Sciatic nerve (tissue), 2 donors: ENCODE measurements at places on chromosomes 13 and 19. TPM values are rescaled to one million over a fixed set of nuclear protein-coding genes. Genes with fewer than 3 reads are reported as not detected.

DNA sequence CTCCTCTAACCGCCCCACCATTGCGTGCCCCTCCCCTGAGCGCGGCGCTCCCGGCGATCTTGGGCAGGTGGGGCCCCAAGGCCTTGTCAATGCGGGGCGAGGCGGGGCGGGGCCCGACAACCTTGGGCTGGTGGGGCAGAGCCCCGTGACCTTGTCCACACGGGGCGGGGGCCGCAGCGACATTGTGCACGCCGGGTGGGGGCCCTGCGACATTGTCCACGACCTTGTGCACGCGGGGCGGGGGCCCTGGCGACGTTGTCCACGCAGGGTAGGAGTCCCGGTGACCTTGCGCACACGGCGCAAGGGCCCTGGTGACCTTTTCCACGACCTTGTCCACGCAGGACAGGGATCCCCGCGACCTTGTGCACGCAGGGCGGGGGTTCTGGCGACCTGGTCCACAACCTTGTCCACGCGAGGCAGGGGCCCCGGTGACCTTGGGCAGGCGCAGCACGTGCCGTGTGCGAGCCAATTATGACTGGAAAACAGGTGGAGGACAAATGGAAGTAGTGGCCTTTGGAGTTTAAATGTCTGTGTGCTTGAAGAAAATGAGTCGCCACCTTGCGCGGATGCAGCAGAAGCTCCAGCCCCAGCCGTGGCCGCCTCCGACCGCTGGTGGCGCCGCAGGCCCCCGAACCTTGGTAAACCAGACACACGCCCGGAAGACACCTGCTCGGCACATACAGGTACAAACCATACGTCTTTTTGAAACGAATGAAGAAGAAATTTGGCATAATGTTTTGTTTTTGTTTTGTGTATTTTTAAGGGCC, 62.6 kb downstream of the LATS2 start:
- peak; percentile 59 for DNase-seq

DNA sequence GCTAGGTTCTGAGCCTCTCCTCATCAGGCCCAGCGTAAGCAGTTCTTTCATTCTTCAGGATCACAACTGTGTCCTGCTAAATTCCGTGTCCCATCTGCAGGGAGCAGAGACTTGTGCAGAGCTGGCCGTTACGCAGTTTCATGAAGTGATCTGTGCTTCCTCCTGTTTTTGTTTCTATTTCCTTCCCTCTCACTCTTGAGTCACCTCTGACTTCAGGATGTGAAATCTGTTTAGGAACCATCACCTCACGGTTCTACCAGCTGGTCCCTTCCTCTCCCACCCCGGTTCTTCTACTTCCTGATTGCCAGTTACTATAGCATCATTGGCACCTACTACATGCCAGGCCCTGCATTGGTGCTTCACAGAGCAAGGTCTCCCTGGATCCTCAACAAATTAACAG, 8.5 kb downstream of the MAU2 start:
- DNase-seq: no peak

DNA sequence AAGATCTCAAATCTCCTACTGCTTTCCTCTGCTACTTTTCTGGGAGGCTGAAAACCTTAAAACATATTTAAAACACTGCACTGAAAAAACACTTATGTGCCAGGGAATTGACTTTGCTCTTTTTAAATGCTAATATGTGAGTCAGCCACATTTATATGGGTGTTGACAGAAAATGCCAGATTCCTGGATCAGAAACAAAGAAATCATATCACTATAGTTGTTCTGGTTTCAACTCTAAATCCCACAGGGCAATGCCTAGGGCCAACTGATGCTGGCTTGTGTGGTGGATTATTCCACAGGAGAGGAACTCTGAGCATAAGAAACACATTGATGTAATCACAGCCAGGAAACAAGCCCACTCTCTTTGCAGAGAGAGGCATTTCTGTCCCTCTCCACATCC, 1439.0 kb upstream of the SPRY2 start:
- no peak for DNase-seq

Gene DYRK1B
- total RNA-seq: 18.3 TPM

DNA sequence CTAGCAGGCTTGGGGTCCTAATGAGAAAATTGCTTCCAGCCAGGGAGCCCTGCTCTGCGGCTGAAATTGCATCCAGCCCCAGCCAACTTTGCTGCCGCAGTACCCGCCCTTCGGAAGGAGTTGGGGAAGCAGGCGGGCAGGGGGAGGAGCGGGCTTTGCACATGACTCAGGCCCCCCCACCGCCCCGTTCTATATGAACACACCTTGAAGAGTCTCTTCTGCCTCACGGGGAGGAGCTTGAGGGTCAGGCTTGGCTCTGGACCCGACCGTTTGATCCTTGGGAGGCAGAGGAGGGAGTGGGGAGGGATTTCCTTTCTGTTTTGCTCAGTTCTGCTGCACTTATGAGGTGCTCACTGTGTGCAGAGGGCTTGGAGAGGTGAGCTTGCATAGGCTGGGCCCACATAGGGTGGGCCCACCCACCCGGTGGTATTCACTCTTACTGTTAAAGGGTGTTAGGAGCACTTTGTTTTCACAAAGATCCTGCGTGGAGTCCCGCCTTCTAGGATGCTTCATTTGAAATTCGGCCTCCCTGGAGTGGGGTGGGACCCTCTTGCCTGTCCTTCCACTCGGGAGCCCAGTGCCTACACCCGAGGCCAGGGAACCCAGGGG, 46.5 kb downstream of the LYL1 start:
- DNase-seq: peak; percentile 78

DNA sequence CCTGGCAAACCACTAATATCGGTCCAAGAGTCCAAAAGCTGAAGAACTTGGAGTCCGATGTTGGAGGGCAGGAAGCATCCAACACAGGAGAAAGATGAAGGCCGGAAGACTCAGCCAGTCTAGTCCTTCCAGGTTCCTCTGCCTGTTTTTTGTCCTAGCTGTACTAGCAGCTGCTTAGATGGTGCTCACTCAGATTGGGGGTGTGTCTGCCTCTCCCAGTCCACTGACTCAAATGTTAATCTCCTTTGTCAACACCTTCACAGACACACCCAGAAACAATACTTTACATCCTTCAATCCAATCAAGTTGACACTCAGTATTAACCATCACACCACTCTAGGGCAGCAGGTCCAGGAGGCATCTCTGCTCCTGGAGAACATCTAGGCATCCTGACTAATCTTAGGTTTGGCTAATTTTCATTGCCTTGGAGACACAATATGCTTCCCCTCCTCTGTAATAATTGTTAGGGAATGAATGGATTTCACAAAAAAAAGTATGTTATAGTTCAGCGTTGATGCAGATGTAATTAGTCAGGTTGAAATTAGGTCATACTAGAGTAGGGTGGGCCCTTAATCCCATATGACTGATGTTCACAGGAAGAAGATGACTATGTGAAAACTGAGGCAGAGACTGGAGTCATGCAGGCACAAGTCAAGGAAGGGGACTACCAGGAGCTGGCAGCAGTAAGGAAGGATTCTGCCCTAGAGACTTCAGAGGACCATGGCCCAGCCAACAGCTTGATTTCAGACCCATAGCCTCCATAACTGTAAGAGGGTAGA, 183.4 kb downstream of the RBM26 start:
- no peak for DNase-seq
